ENCODE measurements at places on chromosomes 6 and 20. TPM values are rescaled to one million over a fixed set of nuclear protein-coding genes. Genes with fewer than 3 reads are reported as not detected.

Gene FAM83C
- total RNA-seq = not detected

Gene SLA2
- total RNA-seq = 73.4 TPM

Gene JPH2
- 0.14 TPM for total RNA-seq

Gene FAM110A
- total RNA-seq = 21.4 TPM

Gene PTK6
- 0.26 TPM for total RNA-seq

Gene HTR1B
- total RNA-seq = not detected

Gene MLN
- not detected for total RNA-seq

Gene IL20RA
- not detected for total RNA-seq

Gene LY6G6C
- total RNA-seq = not detected

Gene COL9A1
- not detected for total RNA-seq

Measured in activated naive CD8-positive, alpha-beta T cell treated with anti-CD3 and anti-CD28 coated beads for 36 hours (primary cell).